Lung (tissue), 17 donors: ENCODE measurements at places on chromosomes 1 and 21. TPM values are rescaled to one million over a fixed set of nuclear protein-coding genes. Genes with fewer than 3 reads are reported as not detected.

- no peak for DNase-seq
Observed at GRCh38 chr1:6511561-6512244, 20.2 kb upstream of the PLEKHG5 start.

GRCh38 chr1:17673329-17674072, 81.6 kb upstream of the ACTL8 start:
- no peak for DNase-seq

DNA sequence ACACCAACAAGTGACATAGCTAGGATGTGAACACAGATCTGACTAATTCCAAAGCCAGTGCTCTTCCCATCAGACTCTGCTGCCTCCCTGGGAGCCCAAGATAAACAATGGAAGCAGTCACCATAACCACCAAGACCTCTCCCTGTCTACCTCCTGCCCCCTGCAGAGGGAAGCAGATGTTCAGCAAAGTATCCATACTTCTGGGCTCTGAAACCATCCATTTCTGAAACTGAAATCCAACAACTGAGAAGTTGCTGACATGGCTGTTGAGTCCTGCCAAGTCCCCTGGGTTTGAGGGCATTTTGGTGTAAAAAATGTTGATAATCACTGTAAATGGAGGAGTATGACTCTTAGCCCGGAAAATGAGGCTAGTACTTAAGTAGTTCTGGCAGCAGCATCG, 102.1 kb downstream of the TYW3 start:
- no peak for DNase-seq

DNA sequence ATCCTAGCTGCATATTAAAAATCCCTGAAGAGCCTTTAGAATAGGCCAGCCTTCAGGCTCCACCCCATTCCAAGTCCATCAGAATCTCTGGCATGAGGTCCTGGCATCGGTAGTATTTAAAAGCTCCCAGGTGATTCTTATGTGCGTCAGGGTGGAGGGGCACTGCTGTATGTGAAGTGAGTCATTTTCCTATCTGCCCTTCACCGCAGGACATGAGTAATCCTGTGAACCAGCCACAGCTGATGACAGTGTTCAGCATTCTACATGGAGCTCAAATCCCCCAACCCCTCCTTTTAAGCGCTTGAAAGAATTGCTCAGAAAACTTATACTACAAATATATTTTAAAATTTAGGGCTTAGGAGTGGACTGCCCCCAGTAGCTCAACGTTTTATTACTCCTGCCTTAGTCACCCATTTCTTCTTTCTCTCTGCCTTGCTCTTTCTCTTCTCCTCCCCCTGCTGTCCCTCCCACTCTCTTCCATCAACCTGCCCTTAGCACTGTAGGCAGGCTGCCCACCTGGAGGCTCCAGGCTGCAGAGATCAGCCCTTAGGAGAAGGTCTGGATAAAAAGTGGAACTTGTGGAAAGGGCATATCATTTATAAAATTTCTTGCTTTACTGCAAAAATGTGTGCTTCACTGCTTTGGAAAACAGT, 73.8 kb upstream of the ZNF281 start:
- no peak for DNase-seq

DNA sequence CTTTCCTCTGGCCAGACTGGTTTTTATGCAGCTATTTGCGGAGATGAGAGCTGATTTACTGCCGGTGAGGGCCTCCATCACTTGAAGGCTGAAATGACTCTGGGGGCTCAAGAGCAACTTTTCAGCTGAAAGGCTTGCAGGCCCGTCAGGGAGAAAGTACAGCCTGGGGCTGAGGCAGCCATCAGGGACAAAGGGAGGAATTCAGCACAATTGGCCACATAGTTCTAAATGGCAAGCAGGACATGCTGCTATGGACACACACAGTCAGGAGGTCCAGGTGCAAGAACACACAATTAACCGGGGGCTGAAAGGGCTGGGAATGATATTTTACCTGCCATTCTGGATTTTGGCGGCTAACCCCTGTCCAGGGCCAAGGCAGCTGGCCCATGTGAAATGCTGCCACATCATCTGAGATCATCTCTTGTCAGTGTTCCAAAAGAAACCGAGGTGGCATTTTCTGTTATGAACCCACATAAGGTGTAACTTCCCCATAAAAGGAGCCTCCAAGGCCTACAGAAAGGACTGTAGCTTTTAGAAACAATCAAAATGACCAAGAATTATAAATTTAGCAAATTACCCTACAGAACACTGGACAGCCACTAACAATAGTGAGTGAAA, 58.2 kb downstream of the LMX1A start:
- no peak for DNase-seq

DNA sequence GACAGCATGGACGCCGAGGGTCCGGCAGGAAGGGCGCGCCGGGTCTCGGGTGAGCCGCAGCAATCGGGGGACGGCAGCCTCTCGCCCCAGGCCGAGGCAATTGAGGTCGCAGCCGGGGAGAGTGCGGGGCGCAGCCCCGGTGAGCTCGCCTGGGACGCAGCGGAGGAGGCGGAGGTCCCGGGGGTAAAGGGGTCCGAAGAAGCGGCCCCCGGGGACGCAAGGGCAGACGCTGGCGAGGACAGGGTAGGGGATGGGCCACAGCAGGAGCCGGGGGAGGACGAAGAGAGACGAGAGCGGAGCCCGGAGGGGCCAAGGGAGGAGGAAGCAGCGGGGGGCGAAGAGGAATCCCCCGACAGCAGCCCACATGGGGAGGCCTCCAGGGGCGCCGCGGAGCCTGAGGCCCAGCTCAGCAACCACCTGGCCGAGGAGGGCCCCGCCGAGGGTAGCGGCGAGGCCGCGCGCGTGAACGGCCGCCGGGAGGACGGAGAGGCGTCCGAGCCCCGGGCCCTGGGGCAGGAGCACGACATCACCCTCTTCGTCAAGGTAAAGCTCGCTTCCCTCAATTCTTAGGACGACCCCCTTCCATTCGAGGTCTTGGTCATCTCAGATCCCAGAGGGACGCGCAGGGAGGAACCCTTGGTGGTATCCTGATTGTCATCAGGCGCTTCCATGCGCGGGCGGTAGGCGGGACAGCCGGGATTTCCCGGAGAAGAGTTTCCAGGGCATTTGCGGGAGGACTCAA, 1.6 kb downstream of the CLIC6 start:
- peak; percentile 22 for DNase-seq

DNA sequence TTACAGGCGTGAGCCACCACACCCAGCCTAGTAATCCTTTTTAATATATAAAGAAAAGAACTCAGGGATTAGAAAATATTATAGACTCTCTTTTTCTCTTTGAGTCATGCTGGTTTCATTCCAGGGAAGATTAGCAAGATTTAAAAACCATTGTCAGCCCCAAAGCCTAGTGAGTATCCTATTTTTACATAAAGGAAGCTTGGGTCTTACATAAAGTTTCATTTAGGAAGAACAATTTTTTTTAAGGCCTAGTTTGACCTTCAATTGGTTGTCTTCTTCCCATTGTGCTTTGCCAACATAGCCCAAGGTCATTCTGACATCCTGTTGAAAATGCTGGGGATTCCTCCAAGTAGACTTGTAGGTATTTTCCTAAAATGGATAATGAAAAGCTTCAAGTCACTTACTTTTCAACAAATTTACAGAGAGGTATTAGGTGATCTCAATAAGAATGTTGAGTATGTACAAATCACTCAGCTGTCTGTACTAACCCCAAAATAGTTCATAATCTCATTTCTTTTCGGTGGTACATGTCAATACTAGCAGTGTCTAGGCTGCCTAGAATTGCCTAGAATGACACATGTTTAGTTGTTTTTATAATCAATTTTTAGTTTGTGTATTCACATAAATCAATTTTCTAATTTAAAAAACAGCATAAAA, 4.3 kb upstream of the KIF14 start:
- no peak for DNase-seq

DNA sequence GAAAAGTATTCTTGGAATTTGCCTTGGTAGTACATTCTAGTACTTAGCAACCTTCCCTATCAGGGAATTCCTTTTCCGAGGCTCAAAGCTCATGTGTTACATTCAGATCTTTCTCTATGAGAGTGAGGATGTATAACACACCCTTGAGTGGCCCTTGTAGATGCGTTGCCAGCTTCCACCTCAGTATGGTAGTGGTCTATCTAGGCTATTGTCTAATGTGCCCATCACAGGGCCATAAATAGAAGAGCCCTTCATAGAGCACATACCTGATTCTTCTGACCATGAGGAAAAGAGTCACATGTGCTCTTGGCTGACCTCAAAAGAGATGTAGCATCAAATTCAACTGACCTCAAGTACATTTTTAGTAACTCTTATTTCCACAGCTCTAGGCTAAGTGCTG, 14.0 kb upstream of the ZC3H11B start:
- no peak for DNase-seq

DNA sequence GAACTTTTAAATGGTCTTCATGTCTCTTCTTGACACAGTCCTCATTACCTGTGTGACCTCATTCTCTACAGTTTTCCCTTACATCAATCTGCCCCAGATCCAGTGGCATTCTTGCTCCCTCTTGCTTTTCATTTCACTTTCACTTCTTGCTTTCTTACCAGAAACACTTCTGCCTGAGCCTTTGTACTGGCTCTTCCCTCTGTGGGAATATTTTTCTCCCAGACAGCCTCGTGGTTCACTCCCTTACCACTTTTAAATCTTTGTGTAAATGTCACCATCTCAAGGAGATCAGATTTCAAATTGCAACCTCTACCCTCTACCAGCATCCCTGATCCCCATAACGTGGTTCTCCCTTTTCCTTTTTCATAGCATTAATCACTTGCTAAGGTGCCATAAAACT, 73.2 kb downstream of the DISC1 start:
- DNase-seq = no peak

DNA sequence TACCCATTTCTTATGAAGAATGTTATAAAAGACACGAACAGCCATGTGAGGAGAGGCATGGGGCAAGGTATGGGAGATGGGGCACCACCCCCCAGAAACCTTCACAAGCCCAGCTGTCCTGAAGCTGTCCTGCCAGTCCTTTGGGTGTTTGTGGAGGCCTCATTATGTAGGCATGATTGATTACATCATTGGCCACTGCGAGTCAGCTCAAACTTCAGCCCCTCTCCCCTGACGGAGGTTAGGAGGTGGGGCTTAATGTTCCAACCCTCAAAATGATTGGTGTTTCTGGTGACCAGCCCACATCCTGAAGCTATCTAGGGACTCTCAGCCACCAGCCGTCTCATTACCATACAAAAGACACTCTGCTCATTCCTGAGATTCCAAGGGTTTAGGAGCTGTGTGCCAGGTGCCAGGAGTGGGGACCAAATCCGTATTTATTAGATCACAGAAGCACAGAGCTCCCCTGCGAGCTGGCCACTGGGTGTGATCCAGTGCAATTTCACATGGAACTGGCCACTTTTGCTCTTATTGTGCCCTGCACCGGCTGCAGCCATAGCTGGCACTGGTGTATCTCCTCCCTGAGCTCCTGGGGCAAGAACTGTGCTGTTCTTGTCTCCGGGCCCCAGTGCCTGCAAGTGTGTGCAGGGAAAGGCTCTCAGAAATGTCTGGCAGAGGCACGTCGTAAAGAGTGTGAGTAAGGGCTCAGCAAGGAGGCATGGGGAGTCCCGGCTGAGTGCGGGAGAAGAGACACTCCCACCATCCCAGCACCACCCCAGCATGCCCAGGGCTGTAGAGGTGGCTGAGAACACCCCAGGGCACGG, 10.5 kb downstream of the KIAA1614 start:
- DNase-seq = peak; percentile 50

DNA sequence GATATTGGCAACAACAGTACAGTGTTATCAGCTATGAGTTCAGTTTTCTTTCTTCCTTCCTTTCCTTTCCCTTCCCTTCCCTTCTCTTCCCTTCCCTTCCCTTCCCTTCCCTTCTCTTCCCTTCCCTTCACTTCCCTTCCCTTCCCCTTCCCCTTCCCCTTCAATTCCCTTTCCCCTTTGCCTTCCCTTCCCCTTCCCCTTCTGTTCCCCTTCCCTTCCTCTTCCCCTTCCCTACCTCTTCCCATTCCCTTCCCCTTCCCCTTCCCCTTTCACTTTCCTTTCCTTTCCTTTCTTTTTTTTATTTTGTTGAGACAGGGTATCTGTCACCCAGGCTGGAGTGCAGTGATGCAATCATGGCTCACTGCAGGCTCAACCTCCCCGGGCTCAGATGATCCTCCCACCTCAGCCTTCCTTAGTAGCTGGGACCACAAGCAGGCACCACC, 72.3 kb upstream of the CAPZB start:
- DNase-seq = no peak

GRCh38 chr1:51488372-51489050, 30.6 kb downstream of the EPS15 start:
- DNase-seq = peak; percentile 36

GRCh38 chr1:51567653-51568052, 48.6 kb upstream of the EPS15 start:
- no peak for DNase-seq

DNA sequence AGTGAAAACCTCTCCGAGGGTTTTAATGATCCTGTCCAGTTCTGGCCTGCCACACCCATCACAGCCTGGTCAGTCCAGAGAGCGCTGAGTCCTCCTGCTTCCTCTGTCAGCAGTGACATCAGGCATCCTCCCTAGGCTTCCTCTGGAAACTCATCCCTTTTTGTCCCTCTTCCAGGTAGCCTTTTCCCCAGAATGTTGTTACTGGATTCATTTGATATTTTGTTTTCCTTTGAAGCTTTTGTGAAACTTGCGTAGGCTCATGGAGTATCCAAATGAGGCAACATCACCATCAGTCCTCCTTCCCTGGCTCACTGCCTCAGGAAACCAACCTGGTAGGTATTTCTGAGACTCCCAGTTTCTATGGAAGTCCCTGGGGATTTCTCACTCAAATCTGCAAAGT, 27.0 kb upstream of the IGSF3 start:
- no peak for DNase-seq

- DNase-seq = no peak
Observed at GRCh38 chr1:247857069-247857984, at the start of gene TRIM58. TRIM58 (plus strand) TSS chr1:247857187; CDS start chr1:247857247, 60 bp downstream.

DNA sequence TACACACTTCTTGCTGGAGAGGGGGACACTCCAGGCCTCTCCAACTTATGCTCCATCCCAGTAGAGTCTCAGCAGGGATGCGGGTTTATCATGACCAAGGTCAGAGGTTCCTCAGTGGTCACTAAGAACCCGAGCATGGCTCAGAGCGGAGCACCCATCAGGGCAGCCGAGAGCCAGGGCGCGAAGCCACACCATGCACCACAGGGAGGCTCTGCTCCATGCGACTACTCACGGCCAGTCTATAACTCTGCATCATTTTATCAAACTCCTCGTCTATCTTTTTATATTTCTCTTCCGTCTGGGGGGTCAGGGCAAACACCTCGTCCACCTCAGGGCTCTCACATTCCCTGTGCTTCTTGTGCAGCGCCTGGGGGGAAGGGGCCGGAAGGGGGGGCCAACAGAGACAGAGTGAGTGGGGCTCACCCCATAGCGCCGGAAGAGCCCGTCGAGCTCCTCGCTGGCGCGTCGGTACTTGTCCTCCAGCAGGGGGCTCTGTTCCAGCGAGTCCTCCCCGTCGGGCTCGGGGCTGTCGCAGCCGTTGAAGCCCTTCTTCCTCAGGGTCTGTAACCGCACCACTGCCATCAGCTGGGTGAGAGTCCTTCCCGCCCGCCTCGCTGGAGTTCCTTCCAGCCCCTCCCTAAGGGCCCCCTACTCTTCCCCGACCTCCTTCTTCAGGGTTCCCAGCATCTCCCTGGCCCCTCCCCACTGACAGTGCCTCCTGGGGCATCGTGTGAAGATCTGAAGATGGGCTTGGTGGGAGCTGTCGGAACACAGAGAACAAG, 20.0 kb downstream of the MEF2D start:
- peak; percentile 64 for DNase-seq

SYT2 gene
- 0.02 TPM for polyA plus RNA-seq

SH3BGR gene
- polyA plus RNA-seq = 8.9 TPM

FAAH gene
- polyA plus RNA-seq = 34.8 TPM

ACADM gene
- polyA plus RNA-seq = 14.9 TPM

SYT14 gene
- under 0.01 TPM for polyA plus RNA-seq

IL24 gene
- polyA plus RNA-seq = 0.67 TPM

MAST2 gene
- 10.5 TPM for polyA plus RNA-seq

CFAP74 gene
- 3.2 TPM for polyA plus RNA-seq

OR2T2 gene
- polyA plus RNA-seq = not detected

KCNN3 gene
- 0.47 TPM for polyA plus RNA-seq

CCDC18 gene
- 5.6 TPM for polyA plus RNA-seq

FCN3 gene
- 452 TPM for polyA plus RNA-seq

TPRG1L gene
- 24.1 TPM for polyA plus RNA-seq
